Right lung (tissue), 10 donors: ENCODE measurements at places on chromosomes 3 and 15. TPM values are rescaled to one million over a fixed set of nuclear protein-coding genes. Genes with fewer than 3 reads are reported as not detected.

Gene SYNPR
- 0.25 TPM for polyA plus RNA-seq

Gene EPHB1
- 1.8 TPM for polyA plus RNA-seq

Gene ALPK3
- polyA plus RNA-seq, result 16.6 TPM

Gene EPHB3
- 18.0 TPM for polyA plus RNA-seq

Gene THSD4
- 17.1 TPM for polyA plus RNA-seq

Gene ACSBG1
- polyA plus RNA-seq, result 0.82 TPM

- no peak for DNase-seq
These were observed 51.4 kb downstream of the FLNB start for GRCh38 chr3:58059349-58060321.

- no peak for DNase-seq
These were observed 26.6 kb upstream of the TAFA4 start for GRCh38 chr3:68958932-68959331.

- DNase-seq, result no peak
These were observed 33.3 kb upstream of the VPS33B start for GRCh38 chr15:91055548-91056331.

GRCh38 chr3:192079098-192079497, 618.1 kb downstream of the PYDC2 start:
- no peak for DNase-seq

DNA sequence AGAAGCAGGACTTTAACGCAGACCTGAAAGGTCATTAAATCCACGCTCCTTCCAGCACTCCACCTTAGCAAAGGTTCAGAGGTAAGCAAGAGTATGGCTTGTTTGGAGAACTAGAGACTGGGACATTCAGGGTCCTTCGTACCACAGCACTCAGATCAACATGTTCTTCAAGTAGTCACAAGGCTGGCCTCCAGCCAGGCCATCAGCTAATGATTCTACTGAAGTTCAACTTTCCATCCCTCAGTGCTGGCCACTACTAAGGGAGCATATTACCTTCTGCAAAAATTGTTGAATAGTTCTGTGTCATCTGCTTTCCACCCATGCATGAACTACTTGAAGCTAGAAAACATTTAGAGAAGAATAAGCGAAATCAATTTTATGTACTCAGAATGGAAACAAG, 17.6 kb downstream of the CD200R1L start:
- DNase-seq, result no peak

GRCh38 chr3:24237971-24238706, 256.5 kb downstream of the THRB start:
- DNase-seq, result no peak

DNA sequence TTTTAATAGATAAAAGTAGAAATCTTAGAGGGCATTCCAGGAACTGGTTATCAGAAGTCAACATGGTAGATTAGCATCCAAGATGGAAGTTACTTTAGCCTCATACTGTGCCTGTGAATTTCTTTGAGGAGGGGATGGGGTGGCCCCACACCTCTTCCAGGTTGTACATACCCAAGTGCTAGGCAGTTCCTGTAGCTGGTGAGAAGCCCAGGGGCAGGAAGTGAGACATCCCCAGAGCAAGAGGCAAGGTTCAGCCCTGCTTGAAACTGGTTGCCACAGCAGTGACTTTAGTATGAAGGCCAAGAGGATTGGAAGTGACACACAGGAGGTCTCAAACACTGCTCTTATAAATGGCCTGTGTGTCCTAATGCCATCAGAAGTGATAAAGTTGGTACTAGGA, 11.9 kb downstream of the GTPBP8 start:
- DNase-seq, result no peak

DNA sequence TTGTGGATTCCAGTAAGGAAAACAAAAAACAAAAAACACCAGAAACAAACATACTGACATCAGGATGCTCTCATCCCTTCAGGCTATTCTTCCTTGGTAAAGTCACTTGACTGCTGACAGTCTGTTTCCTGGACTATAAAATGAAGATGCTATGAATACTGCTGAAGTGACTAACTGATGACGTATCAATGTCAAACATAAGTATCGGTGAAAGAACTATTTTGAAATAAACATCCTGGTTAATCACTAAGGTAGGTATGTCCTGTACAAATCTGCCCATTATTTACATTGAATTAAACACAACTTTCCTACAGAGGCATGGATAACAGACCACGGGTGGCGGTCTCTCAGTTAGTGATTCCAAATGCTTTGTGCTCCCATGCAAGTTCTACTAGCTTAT, 45.9 kb downstream of the CHAC1 start:
- no peak for DNase-seq

GRCh38 chr15:34708422-34708821, 46.4 kb downstream of the GJD2 start:
- peak; percentile 56 for DNase-seq

GRCh38 chr3:70111411-70111810, 111.9 kb downstream of the SAMMSON start:
- DNase-seq, result no peak

- no peak for DNase-seq
These were observed 39.6 kb downstream of the SEMA6D start for GRCh38 chr15:47756872-47757271.

GRCh38 chr3:148883163-148883562, 18.1 kb downstream of the CPA3 start:
- DNase-seq, result no peak

DNA sequence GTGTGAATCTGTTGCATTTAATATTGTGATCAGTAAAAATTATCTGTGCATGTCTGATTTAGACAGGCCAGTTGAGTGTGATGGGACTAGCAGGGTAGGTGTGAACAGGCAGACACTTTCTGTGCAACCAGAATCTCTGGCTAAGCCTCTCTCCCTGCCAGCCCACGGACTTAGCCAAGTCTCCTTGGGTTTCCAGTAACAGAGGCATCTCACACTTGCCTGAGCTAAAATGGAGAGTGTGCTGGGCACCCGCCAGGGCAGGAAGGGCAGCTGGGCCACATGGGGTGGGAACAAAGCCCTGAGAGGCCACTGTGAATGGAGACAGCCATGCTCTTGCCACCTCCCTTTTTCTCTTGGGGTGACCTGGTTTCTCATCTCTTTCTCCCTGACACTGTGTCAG, 12.5 kb upstream of the RPS27L start:
- DNase-seq, result no peak

GRCh38 chr15:65766422-65767263, 25.4 kb downstream of the DENND4A start:
- no peak for DNase-seq

DNA sequence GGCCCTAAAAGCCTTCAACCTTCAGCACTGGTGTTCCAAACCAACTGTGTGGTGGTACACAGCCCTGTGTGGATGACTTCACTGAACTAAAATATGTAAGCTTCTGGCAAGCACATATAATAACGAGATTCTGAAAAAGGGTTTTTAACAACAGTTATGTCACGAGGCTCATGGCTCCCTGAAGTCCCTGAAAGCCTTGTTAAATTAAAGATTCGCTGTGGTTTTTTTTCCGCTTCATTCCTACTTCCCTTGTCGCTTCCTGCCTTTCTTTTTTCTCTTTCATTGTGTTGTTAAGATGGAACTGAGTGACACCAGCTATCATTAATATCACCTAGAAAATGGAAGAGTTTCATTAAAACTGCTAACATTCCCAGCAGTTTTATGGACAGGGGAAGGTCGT, 3.5 kb downstream of the RORA start:
- DNase-seq, result no peak

GRCh38 chr15:85771271-85771670, 23.5 kb downstream of the KLHL25 start:
- DNase-seq, result no peak

DNA sequence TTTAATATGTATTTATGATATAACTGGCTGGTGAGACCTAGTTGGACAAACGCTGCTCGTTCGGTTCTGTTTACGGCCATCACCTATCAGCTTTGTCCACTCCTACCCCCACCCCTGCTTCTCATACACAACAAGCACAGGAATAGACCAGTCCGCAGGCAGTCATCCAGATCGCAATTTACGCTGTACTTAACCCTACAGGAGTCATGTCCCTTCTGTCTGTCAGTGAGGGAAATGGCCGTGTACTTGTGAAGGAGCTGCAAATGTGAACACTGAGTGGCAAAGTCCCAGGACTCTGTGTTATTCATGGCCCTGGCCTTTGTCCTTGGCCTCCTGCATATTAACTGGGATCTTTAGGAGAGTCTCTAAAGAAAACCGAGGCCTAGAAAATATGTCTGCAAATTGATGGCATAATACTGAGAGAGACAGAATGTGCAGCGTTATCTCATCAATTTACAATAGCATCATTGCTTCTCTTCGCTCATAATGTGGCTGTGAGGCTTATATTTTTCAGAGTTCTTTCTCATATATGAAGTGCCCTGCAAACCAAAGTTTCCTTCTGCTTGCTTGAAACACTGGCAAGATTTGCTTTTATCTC, 7.2 kb upstream of the ABHD10 start:
- no peak for DNase-seq

DNA sequence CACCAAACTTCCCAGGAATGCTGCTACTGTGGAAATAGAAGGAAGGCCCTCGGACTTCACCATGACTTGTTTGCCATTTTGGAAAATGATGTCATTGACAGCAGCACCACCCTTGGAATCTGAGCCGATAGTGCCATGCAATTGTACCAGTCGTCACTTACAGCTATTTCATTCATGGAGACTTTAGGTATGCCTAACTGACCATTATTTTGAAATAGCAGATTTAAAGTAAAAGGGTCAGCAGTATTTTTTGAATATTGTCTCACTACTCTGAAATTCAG, 66.0 kb upstream of the ARL8B start:
- DNase-seq, result no peak
